ENCODE measurements at places on chromosomes 13 and 19.
A peak's percentile ranks its signal among the peaks of the same experiment; 100 is the strongest.

DNA sequence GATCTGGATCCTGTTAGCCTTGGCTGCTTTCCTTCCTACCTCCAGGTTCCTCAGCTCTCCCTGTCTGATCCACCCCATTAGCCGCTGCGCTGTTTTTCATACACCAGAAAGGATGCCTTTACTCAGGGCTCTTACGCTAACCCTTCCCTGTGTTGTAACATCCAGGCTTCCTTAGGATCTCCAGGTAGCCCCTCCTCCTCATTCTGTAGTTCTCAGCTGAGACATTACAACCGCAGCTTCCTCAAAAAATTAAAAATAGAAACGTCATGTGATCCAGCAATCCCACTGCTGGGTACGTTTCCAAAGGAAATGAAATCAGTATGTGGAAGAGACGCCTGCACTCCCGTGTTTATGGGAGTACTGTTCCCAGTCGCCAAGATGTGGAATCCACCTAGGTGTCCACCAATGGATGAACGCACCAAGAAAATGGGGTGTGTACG lies 18.4 kb upstream of the MYADM start:
- no peak for DNase-seq

DNA sequence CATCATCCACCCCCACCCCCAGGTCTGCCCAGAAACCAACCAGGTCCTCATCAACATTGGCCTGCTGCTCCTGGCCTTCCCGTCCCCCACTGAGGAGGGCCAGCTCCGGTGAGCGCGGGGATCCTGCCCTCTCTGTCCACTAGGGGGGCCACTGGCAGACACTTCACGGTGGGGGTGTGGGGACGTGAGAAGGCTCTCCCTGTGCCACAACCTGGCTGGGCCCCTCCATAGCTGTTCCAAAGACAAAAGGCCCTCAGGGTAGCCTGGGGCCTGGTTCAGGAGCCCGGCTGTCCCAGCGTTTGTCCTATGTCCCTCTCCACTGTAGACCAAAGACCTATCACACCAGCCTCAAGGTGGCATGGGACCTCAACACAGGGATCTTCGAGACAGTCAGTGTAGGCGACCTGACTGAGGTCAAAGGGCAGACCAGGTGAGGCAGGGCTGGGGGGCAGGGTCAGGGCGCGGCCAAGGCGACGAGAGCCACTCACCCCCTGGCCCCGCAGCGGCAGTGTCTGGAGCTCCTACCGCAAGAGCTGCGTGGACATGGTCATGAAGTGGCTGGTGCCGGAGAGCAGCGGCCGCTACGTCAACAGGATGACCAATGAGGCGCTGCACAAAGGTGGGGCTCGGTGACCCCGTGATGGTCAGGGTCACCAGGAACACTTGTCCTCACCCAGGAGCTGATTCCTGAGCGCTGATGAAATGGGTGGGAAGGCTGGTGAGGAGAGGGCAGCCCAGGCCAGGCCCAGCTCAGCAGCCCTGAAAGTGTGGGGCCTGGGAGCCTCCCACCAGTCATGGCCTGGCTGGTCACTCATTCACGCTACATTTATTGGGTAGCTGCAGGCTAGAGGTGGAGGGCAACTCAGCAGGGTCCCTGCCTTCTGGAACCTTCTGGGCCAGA lies 7.9 kb downstream of the DCAF15 start:
- peak; percentile 80 for DNase-seq

DNA sequence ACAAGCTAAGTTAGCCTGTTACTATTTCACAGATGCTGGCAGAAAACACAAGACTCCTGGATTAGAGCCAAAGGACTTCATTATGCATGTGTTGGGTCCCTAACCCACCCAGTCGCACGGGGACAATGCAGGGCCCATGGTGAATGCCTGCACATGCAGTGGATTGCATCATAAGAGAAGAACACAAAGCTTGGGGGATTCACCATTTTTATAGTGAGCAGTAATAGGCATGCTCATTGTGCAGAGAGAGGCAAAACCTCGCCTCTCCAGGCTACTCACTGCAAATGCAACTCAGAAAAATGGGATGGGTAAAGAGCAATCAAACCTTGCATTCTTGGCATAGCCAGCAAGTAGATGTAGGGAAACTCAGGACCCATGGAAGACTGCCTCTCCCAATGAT lies 115.8 kb downstream of the DIAPH3 start:
- no peak for DNase-seq

DNA sequence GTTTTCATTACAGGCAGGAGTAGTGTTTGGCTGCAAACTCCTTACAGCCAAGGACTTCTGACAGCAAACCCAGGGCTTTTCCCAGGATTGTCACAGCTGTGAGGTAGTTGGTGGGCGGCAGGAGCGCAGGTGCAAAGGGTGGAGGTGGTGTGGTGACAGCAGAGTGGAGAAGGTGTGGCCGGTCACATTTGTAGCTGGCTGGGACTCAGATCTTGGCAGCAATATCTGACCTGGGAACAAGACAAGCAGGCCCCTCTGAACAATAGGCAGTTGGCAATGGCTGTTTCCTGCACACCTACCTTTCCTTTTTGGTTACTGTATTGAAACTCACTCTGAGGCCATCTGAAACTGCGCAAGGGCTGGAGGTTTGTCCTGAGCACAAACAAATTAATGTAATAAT lies 327.3 kb downstream of the COG6 start:
- DNase-seq = no peak
